Temporal lobe (tissue), 4 donors: ENCODE measurements at places on chromosomes 5 and 9. TPM values are rescaled to one million over a fixed set of nuclear protein-coding genes. Genes with fewer than 3 reads are reported as not detected.

TMEM252 gene
- not detected for total RNA-seq

PDE6A gene
- not detected for total RNA-seq

LEAP2 gene
- total RNA-seq = 0.74 TPM

LHX2 gene
- total RNA-seq = 106 TPM

DNAJC18 gene
- 45.2 TPM for total RNA-seq

ASPN gene
- total RNA-seq = 5.9 TPM

DMGDH gene
- 2.0 TPM for total RNA-seq

SMIM23 gene
- total RNA-seq = not detected

BAAT gene
- total RNA-seq = under 0.01 TPM

IFNA13 gene
- total RNA-seq = not detected

IQGAP2 gene
- 20.7 TPM for total RNA-seq

GRM6 gene
- total RNA-seq = under 0.01 TPM

RNF180 gene
- 48.9 TPM for total RNA-seq

KIF12 gene
- total RNA-seq = 0.49 TPM

CCDC171 gene
- total RNA-seq = 21.1 TPM

PDCD1LG2 gene
- total RNA-seq = 0.25 TPM

PDLIM7 gene
- total RNA-seq = 10.3 TPM

DRD1 gene
- 4.7 TPM for total RNA-seq
